ENCODE measurements at places on chromosomes 3 and 15. TPM values are rescaled to one million over a fixed set of nuclear protein-coding genes. Genes with fewer than 3 reads are reported as not detected.

The ACSBG1 gene
- polyA plus RNA-seq = 0.02 TPM

The ARL14 gene
- not detected for polyA plus RNA-seq

The ITIH1 gene
- not detected for polyA plus RNA-seq

The RYR3 gene
- 0.08 TPM for polyA plus RNA-seq

The XIRP1 gene
- polyA plus RNA-seq = not detected

The HOMER2 gene
- polyA plus RNA-seq = 8.2 TPM

The MAN2C1 gene
- polyA plus RNA-seq = 169 TPM

The PARP9 gene
- polyA plus RNA-seq = 17.4 TPM

The COL6A6 gene
- not detected for polyA plus RNA-seq

The ILDR1 gene
- polyA plus RNA-seq = 0.05 TPM

The PRR20G gene
- polyA plus RNA-seq = not detected

The STAC gene
- polyA plus RNA-seq = 25.0 TPM

The ALG3 gene
- 71.4 TPM for polyA plus RNA-seq

The DNASE1L3 gene
- not detected for polyA plus RNA-seq

The GOLGA8F gene
- polyA plus RNA-seq = not detected

DNA sequence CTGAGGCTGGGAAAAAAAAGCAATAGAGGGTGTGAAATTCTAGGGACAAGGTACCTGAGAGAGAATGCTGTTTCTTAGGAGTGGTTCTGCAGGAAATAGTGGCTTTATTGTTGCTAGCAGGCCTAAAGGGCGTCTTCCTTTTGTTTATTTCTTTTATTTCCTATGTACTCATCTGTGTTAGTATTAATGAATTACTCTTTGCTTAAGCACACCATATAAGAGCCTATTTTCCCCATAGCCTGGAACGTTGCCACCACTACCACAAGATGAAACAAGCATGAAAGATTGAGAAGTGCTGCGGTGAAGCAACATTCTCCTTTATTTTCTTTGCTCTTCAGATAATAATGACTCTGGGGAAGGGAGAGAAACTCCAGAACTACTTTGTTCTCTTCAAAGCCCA lies 21.3 kb upstream of the GOLIM4 start:
- DNase-seq = no peak

DNA sequence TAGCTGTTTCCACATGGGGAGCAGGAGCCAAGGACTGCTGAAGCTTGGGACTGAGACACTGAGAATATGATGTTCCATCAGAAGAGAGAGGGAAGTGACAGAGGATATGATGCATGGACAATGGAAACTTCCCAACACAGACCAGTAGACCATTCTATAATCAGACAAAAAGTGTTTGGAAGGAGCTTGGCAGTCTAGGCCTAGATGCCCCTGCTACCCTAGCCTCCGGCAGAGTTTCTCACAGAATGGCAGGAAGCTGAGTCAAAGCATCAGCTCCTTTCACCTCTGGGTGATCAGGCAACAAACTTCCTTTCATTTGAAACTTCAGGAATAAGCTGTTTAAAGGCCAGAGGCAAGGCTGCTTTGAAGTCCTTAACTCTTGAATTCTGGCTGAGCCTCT lies 222.0 kb downstream of the NEK10 start:
- DNase-seq = no peak

GRCh38 chr3:51777985-51778384 lies 1.1 kb downstream of the IQCF6 start:
- DNase-seq = peak; percentile 80

GRCh38 chr15:91411586-91411985 lies 311.5 kb downstream of the SV2B start:
- no peak for DNase-seq

DNA sequence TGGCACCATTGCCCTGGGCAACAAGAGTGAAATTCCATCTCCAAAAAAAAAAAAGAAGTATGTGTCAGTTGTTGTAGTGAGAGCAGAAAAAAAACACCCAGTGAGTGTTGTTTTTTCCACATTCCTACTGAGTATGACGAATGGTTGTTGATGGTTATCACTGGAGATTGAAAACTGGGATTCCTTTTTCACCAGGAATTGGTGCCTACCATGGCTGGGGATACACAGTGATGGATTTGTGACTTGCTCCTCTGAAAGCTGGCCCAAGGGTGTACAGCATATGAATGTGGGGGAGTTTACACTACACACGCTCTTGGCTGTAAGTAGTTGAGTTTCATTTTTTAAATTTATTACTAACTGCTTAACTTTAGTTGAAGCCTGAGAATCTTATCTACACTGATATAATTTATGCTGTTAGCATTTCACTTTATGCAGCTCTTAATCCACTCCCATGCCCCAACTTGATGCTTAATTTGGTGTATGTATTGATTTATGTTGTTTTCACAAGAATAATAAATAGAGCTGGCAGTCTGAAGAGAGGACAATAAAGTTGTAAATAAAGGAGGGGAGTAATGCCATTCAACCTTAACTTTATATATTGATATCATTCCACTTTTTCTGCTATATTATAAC lies 56.0 kb upstream of the MME start:
- DNase-seq = no peak

DNA sequence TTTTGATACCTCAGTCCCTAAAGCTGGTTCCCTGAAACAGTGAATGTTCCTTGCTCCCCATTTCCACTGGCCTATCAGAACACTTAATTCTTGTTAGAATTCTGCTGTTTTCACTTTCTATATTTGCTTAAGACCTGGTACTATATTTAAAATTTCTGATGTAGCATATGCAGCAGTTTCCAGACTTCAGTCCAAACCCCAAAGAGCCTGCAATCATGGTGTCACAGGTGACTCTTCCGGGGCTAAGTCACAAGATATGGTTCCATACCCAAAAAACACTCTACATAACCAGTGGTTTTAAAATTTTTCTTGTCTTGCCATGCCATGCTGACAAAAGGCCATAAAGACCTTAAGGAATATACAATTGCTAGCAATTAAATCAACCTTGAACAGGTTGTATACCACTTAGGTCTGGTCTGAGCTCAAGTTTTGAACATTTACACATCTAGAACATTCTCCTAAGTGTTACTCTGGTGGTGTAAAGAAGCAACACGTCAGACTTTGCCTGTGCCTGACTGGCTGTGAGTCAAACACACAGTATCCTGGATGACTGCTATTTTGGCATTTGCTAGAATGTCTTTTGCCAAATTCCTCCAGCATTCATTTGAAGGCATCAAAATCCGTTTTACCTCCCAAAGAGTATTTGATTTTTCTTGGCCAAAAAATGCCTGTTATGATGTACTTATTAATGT lies 160.0 kb downstream of the FRMD5 start:
- no peak for DNase-seq

DNA sequence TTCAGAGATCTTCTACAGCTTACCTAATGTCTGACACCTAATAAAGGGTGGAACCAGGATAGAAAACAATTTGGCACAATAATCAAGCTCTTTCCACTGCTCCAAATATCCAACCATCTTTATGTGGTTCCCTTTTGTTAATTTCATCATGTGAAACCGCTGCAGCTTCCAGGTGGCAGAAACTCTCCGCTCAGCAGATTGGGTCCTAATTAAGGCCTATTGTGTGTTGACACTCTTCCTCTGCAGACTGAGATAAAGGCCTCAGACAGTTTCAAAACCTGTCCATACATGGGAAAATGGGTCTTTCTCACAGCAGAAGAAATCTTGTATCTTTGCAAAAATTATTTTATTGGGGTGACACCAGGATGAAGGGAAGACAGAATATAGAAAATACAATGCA lies 1002.4 kb upstream of the SEMA6D start:
- no peak for DNase-seq

GRCh38 chr3:143970773-143971358 lies 757 bp upstream of the DIPK2A start:
- DNase-seq = peak; percentile 41

GRCh38 chr3:155712008-155712407 lies 32.9 kb downstream of the PLCH1 start:
- DNase-seq = no peak

GRCh38 chr3:81554388-81554787 lies 207.1 kb downstream of the GBE1 start:
- no peak for DNase-seq

DNA sequence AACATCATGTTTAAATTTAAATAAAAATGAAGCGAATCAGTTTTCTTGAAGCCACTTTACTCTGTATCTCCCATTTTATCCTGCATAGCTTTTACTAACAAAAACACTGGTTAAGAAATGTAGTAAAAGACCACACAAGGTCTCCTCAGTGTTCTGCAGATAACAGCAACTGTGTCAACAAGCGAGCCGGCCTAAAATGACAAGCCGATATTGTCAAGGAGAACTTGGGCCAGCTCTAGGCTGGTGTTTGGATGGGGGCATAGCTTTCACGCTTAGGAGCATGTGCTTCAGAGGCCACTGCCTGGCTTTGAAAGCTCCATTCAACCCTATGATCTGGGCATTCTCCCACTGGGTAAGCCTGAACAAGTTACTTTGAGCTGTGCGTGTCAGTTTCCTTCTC lies 38.1 kb downstream of the MFSD1 start:
- no peak for DNase-seq

DNA sequence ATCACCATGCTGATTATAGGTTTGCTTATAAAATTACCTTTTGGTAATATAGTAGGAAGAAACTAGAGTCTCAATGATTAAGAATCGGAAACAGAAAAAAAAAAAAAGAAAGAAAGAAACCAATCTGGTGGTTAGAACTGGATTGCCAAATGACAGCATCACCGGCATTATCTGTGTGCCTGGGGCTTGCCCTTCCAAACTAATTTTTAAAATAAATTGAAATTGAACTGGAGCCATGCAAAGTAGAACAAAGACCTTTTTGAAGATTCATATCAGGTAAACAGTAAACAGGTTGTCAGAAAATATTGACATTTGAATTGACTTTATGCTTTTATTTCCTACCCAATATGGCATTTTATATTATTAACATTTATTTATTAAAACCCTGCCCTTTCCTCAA lies 11.2 kb upstream of the CPB1 start:
- peak; percentile 22 for DNase-seq

DNA sequence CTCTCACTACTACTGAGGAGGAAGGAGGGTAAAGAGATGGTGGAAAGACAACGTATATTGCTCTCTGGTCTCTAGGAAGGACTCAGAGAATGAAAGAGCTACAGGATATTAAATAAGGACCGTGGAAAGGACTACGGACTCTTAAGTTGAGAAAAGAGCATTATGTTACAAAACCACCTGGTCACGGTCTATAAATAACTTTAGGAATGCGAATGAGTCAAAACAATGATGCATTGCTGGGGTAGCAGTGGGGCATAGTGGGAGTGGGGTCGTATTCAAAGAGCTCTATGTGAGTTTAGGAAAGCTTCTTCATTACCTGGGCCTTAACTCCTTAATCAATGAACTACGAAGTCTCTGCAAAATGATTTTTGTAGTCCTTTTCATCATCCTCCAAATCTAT lies 295.7 kb upstream of the SOX14 start:
- DNase-seq = no peak

DNA sequence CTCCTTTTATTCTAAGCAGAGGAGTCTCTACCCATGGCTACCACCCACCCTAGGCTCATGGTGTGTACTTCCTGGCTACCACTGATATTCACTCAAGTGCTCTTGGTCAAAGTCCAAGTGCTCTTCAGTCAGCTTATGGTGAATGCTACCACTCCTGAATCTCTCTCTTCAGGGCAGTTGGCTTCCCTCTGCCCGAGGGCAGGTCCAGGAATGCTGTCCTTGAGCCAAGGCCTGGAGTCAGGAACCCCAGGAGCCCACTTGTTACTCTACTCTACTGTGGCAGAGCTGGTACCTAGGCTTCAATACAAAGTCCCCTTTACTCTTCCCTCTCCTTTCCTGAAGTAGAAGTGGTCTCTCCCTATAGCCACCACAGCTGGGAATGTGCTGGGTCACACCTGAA lies 226.0 kb downstream of the DIPK2A start:
- DNase-seq = no peak

DNA sequence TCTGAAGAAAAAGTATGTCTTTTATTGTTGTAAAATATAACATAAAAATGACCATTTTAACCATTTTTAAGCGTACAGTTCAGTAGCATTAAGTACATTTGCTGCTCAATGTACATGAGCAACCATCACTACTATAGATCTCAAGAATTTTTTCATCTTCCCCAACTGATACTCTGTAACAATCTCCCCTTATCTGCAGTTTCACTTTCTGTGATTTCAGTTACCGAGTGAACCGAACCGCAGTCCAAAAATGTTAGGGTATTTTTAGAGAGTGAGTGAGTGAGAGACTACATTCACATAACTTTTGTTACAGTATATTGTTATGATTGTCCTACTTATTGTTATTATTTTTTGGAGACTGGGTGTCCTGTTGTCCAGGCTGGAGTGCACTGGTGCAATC lies 9.0 kb upstream of the SLC25A26 start:
- DNase-seq = no peak

- DNase-seq = no peak
Measured at GRCh38 chr15:42332331-42332730, 27.0 kb upstream of the CAPN3 start.

- DNase-seq = no peak
Measured at GRCh38 chr15:80595396-80595795, 99.7 kb upstream of the ABHD17C start.

DNA sequence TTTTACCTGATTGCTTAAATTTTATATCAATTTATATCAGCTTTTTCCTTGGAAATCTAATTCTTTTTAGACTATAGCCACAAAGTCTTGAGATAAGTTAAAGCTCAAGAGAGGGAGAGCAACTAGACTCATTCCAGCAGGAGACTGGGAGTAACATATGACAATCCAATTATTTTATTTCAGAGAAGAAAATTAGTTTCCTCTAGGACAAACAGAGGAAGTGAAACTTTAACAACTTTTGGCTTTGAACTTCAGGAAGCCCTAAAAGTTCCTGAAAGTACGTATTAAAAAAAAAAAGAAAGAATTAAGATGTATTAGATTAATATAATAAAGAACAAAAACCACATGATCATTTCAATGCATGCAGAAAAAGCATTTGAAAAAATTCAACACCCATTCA lies 13.9 kb upstream of the UBE2E2 start:
- no peak for DNase-seq

- DNase-seq = no peak
Measured at GRCh38 chr3:143171141-143171980, 51.8 kb downstream of the CHST2 start.

GRCh38 chr3:124584552-124585391 lies 145.5 kb upstream of the UMPS start:
- DNase-seq = peak; percentile 91

DNA sequence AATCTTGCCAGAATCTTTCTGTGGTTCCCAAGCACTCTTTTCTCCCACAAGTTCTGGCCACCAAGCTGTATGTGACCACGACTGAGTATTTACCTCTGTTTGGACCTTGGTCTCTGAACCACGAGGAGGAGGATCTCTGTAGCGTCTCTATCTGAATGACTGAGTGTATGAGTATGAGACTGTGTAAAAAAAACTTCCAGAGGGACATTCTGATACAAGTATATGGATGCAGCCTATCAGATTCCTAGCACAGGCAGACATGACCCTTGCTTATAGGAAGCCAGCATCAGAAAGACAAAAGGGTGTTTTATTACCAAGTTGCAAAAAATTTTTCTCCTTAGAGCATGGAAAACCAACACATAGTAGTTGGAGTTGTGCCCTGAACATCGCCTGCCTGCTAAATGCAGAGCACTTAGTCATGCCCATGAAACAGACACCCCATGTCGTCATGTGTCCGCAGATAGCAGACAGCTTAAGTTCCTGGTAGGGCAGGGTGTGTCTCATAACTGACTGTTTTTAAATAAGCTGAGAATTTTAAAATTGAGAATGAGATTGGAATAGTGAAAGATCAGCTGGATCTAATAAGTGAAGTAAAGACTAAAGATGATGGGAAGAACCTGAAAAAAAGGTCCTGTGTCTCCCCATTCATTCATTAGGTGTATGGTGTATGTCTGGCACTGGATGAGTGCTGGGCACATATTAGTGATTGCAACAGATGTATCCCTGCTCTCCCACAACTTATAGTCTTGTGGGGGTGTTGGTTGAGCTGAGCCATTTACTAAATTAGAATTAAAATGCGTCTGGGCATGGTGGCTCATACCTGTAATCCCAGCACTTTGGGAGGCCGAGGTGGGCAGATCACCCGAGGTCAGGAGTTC lies 30.9 kb downstream of the DAG1 start:
- no peak for DNase-seq

All from SK-N-SH (cell line).